Mammary epithelial cell (primary cell): ENCODE measurements at places on chromosomes 6 and 20.

GRCh38 chr20:4720977-4721349, 746 bp upstream of the PRND start:
- no peak for DNase-seq

GRCh38 chr6:26113570-26113969, 26.3 kb downstream of the HFE start:
- DNase-seq: no peak

DNA sequence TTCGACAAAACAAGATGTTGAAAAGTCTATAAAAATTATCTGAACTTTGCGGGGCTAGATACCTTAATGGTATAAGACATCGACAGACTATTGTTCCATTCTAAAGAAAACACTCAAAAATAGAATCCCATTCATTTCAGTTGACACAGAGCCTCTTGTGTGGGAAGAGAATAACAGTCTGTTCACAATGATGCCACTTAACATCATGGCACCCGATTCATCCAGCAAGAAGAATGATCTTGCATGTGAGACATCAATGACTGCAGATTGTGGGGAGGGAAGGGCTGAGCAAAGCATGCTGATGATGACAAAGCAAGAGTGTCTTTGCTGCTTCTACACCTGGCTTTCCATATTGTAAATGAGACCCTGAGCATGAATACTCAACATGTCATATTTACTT, 49.7 kb upstream of the ARMH2 start:
- no peak for DNase-seq

GRCh38 chr20:1105599-1106194, 12.7 kb upstream of the PSMF1 start:
- no peak for DNase-seq

DNA sequence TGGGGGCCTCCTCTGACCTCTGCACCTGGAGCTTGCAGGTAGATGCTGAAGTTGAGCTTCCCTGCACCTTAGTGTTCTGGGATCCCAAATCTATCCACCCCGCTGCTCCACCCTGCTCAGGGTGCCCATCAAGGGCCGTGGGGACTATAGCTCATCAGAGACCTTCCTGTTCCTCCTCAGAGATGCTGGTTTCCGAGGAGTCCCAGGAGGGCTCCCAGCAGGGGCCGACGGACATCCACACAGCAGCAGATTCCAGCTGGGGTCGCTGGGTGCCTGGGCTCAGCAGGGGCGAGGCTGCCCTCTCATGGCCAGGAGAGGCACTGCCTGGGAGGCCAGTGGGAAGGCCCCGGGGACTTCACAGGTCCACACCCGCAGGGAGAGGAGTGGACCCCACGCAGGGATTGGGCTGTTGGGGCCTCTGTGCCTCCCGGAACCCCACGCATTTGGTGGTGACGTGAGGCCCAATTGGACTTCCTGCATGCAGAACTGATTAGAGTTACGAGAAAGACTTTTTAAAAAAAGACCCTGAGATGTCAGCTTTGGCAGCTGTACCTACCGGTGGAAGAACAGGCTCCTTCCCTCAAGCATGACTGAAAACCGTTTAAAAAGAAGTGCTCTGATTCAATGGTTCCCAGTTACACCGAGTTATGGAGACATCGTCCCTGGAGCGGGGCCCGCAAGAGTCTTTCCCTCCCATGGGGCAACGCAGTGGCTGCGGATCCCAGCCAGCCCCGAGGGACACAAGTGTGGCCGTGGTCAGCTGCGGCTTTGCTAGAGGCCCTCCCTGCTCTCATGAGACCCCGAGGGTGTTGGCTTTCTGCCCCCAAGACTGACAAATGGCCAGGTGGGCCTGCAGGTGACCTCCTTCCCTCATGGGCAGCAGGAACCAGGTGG, 25.3 kb upstream of the SLCO4A1 start:
- DNase-seq: peak; percentile 26

DNA sequence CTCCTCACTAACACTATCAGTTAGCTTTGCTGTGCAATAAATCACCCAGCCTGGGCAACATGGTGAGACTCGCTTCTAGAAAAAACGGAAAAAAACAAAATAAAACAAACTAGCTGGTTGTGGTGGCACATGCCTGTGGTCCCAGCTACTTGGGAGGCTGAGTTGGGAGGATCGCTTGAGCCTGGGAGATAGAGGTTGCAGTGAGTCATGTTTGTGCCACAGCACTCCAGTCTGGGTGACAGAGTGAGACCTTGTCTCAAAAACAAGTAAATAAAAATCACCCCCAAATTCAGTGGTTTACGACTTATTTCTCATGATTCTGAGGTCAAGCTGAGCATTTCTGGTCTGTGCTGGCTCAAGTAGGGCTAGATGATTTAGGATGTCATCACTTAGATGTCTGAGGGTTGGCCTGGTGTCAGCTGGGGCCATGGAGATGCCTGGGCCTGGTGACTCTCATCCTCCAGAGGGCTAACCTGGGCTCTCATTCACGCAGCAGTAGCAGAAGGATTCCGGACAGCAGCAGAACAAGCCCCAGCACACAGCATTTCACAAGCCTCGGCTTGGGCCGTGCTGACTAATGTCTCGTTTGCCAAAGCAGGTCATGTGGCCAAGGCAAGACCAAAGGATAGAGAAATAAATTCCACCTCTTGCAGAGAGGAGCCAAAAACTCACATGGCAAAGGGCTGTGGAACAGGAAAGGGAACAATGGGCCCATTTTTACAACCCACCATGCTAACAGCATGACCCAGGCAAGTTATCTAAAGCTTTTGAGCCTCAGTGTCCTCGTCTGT, 32.5 kb downstream of the MGME1 start:
- peak; percentile 97 for DNase-seq

- no peak for DNase-seq
Observed at GRCh38 chr20:48154040-48154765, 368.9 kb upstream of the SULF2 start.

DNA sequence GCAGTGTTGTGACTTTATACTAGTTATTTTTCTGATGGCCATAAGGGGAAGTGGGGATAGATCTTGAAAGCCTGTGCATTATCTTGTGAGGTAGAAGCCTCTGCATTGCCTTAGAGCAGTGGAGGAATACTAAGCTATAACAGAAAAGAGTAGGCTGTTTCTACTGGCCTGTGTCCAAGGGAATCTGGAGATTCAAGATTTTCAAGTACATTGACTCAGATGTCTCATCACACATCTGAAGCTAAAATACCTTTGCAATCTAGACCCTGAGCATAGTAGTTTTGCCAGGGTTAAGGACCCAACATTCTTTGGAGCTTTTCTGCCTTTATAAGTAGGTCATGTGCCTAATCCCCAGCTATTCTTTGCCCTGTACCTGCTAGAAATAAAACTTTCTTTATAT, 272.3 kb downstream of the TENT5A start:
- DNase-seq: no peak

GRCh38 chr6:109978174-109979032, at the start of gene GPR6:
Gene GPR6, plus strand, starts transcription at chr6:109978311. Its CDS starts 802 bp downstream, at chr6:109979113.
- peak; percentile 57 for DNase-seq

GRCh38 chr6:47478233-47479139, 897 bp downstream of the CD2AP start:
- DNase-seq: peak; percentile 66

DNA sequence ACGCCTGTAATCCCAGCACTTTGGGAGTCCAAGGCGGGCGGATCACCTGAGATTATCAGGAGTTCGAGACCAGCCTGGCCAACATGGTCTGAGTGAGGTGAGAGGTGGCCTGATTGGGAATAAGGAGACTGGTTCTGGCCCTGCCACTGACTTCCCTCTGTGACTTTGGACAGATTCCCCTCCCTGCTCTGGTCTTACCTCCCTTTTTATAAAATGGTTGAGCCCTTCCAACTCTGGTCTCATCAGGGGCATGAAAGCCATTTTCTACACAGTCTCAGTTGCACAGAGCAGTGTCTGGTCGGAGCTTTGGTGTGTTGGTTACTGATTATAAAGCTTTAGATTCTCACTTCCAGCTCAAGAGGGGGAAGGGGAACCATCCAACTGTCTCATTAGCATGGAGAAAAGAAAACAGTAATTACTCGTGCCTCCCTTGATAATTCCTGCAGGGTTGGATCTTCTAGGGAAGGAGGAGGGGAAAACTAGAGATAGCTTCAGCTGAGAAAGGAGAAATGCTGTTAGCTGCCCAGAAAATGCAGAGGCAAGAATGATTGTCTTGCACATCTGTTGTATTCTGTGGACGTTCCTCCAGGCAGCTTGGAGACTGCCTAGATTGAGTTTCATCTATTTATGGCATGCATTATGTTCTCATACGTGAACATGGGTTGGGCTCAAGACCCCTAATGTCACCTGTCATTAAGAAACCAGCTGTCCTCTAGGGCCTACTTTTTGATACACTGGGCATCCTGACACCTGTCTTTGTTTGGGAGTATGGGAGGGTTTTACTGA, 30.4 kb downstream of the RALY start:
- DNase-seq: no peak

- no peak for DNase-seq
Observed at GRCh38 chr20:19835533-19836222, 77.6 kb downstream of the RIN2 start.
